Activated CD8-positive, alpha-beta memory T cell treated with anti-CD3 and anti-CD28 coated beads for 1 hour (primary cell): ENCODE measurements at places on chromosomes 4 and X.

DNA sequence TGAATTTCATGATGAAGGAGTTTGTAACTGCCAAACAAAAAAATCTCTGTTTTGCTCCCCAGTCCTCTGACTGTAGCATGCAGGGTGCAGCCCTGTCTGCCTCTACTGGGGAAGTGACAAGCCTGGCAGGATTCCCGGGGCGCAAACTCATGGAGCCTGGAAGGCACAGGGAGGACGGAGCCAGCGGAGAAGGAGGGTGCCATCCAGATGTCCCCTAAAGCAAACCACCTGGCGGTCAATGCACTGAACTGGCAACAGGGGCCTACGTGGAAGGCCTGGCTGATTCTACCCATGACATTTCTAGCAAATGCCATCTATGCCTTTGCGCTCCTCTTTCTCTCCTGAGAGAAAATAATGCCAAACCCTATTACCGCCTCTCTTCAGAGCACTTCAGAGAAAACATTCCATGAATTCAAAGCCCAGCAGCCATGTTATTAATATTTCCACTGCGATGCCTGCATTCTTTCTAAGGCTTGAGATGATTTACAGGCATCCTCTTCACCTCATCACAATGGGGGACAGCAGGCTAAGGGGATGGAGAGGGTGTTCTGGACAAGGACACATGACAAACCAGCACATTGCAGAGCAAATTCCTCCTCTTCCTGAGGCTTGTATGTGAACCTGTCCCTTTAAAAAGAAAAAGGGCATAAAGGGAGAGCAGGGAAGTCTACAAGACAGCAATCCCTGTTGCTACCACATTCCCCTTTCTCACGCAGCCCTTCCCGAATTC is 329.3 kb upstream of the NOCT start:
- no peak for DNase-seq

DNA sequence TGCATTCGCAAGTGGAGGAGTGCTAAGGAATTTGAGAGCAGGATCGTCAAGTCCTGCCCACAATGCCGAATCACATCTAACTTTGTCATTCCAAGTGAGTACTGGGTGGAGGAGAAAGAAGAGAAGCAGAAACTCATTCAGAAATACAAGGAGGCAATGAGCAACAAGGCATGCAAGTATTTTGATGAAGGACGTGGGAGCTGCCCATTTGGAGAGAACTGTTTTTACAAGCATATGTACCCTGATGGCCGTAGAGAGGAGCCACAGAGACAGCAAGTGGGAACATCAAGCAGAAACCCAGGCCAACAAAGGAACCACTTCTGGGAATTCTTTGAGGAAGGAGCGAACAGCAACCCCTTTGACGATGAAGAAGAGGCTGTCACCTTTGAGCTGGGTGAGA is 100.2 kb upstream of the MED14 start:
- no peak for DNase-seq

GRCh38 chrX:151476604-151477303 is 79.7 kb downstream of the VMA21 start:
- no peak for DNase-seq

GRCh38 chr4:4394644-4395043 is 7.7 kb downstream of the NSG1 start:
- DNase-seq: no peak
